ENCODE measurements at places on chromosomes 12 and 14. TPM values are rescaled to one million over a fixed set of nuclear protein-coding genes. Genes with fewer than 3 reads are reported as not detected.

Gene ADCY4
- 26.8 TPM for total RNA-seq

Gene EPYC
- not detected for total RNA-seq

Gene MMP17
- 14.0 TPM for total RNA-seq

Gene ZCRB1
- 33.0 TPM for total RNA-seq

Gene THAP2
- 4.1 TPM for total RNA-seq

Gene WIF1
- total RNA-seq, result not detected

Gene CTDSP2
- 86.8 TPM for total RNA-seq

Gene SLC25A21
- 0.84 TPM for total RNA-seq

Gene ACOT6
- total RNA-seq, result not detected

Gene ABCC9
- total RNA-seq, result 0.05 TPM

Gene SMCO2
- total RNA-seq, result not detected

Measured in mammary microvascular endothelial cell (primary cell).